ENCODE measurements at places on chromosomes 12 and 14. TPM values are rescaled to one million over a fixed set of nuclear protein-coding genes. Genes with fewer than 3 reads are reported as not detected.

DNA sequence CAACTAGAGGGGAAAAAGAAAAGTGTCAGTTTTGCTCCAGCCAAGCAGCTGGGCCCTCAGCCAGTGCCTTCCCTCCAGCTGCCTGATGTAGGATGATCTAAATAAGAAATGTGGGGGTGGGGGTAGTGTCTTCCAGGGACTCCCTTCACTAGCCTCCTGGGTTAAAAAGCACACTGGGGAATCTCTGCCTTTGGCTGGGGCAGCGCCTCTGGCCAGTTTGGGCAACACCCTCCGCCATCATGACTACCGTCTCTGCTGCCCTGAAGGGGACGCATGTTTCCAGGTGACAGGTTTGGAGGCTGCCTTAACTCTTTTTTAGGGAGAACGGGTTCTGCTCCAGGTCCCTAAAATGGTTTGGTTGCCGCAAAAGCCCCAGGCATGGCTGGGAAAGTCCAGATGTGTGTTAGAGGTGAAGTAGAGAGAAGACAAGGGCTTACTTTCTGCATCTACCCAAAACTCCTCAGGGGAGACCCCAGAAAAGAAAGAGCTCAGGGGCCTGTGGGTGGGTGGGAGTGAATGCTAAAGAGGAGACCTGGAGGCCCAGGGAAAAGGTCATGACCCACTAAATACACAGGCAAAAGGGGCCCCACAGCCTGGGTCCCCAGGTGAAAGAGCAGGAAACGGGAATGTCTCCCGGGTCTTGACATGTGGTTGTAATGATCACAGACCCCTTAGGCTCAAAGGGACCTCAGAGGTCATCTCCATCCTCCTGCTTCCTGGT is 132.8 kb upstream of the CCND2 start:
- DNase-seq: no peak

- DNase-seq: no peak
These were observed 43.5 kb downstream of the ETNK1 start for GRCh38 chr12:22668441-22668840.

GRCh38 chr12:96198965-96199364 is 4.8 kb downstream of the ELK3 start:
- no peak for DNase-seq

GPR84 gene
- total RNA-seq: 0.54 TPM
